ENCODE measurements at places on chromosomes 2 and 18.

DNA sequence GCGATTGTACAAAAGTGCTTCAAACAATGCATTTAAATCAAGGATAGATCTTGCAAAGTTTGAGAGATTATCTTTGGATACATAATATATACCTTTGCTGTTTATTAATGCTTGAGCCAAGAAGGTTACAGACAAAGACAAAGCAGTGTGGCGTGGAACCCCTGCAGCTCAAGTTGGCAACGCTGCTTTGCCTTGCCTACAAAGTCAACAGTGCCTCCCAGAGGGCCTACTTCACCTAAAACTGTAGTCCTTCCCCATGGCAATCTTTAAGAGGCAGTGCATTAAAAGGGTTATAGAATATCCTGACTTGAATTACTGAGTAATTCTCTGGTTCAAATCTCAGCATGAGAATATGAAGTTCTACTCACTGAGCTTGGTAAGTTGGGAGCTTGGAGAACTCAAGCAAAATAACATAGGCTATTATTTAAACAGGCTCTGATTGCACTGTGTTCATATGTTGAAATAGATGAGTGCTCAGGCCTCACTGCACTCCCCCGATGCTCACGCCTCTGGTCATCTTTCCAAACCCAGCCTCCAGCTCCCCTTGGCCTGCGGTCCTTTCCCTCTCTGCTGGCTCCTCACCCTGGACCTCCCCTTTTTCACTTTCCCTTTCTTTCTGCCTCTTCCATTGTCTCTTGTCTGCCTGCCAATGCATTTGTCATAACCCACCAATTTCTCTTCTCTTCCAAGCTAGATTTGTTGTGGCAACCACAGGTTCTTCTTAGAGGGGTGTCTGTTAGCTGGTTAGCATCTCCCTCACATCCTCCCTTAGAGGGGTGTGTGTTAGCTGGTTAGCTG is 96.5 kb downstream of the MYT1L start:
- DNase-seq, result peak; percentile 15

GRCh38 chr2:66428986-66429612 is 5.8 kb upstream of the MEIS1 start:
- peak; percentile 85 for DNase-seq

DNA sequence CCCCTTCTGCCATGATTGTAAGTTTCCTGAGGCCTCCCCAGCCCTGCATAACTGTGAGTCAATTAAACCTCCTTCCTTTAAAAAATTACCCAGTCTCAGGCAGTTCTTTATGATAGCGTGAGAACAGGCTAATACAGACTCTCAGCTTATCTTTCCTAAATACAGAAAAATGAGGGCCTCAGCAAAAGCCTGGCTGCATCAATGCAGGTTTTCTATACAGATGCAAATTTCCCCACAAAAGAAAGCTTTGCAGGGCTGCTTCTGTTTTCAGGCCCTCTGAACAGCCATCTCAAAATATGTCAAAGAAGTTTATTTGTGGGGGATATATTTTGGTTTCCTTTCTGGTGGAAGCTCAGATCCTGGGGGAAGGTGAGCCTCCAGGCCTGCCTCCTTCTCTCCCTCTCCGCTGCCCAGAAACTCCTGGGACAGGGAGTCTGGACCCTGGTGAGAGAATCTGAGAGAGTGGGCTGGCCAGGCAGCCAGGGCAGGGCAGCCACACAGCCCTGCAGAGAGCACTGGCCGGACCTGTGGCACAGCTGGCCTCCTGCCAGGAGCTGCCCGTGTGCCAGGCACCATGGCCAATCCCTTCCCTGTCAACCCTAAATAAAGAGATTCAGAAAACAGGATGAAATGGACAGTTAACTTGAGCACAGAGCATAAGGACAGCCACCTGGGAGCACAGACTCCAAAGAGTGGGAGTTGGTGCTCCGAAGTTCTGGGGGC is 21.6 kb upstream of the AGXT start:
- no peak for DNase-seq

DNA sequence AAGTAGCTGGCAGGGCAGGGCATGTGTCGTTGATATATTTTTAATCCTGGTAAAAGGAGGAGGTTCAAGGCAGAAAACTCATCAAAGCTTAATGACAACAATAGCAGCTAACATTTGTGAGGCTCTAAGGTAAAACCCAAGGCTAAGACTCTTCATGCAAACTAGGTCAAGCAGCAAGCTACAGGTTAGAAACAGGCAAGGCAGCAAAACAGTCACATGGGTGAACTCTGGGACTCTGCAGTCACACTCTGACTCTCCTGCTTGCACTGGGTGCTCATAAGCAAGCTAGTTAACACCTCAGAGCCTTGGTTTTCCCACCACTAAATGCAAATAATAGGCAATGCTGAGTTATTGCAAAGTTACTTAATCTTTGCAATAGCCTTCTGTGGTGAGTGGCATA is 7.9 kb downstream of the IL1RN start:
- DNase-seq, result no peak
